ENCODE measurements at places on chromosomes 11 and 22.
A peak's percentile ranks its signal among the peaks of the same experiment; 100 is the strongest.

- DNase-seq = no peak
These were observed 115.5 kb upstream of the ISX start for GRCh38 chr22:34950489-34950888.

DNA sequence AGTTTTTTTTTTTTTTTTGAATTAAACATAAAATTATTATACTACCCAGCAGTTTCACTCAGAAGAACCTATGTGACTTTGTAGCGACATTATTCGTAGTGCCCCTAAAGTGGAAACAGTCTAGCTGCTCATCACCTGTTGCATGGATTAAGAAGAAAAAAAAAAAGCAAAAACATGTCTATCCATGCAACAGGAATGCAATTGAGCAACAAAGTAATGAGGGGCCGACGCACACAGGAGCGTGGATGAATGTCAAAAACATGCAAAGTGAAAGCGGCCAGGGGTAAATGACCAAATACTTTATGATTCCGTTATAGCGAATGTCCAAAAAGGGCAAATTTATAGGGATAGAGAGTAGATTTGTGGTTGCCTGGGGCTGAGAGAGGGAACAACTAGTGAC lies 16.3 kb downstream of the MYO18B start:
- no peak for DNase-seq

DNA sequence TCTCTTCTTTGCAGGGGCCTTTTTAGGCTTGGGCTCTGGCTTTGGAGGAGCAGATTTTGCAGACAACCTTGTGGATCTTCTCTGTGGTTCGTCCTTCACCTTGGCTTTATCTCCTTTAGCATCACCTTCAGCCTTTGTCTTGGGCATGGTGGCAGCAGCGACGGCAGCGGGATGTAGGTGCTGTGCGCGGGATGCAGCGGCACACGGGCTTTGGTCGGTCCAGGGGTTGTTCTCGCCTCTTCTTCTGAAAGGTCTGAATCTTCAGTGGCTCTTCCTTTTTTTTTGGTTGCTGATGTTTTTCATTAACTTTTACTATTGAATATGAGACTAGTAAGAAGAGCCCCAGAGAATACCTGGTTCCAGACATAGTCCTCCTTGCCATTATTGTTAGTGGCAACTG lies 10.0 kb downstream of the MEI1 start:
- no peak for DNase-seq

DNA sequence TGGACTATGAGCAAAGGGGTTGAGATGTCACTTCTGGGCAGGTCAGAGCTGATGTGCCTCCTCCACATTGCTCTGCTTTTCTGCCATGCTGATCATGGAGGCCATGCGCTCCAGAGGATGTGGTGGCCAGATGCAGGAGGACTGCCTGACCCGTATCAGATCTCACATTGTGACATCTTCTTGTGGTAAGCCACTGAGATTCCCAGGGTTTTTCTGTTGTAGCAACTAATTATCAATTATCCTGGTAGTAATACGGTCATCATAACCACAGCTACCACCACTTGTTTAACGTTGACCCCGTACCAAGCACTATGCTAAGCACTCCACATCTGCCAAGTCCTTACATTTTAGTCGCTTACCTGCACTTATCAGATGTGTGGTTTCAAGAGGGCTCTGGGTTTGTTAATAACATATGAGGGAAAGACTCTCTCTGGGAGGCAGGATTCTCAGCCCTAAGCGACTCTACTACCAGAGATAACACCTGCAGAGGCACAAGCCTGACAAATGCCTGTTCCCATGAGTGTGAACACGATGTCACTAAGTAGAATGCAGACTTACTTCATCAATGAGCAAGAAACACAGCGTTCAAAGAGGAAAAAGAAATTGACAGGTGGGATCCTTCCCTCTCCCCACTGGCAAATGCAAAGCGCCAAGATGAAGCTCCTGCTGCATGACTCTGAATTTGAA lies 63.6 kb upstream of the TIMP3 start:
- DNase-seq = no peak

GRCh38 chr11:16223558-16223957 lies 132.8 kb downstream of the SOX6 start:
- no peak for DNase-seq

GRCh38 chr11:17876827-17877226 lies 136.0 kb downstream of the SERGEF start:
- no peak for DNase-seq

DNA sequence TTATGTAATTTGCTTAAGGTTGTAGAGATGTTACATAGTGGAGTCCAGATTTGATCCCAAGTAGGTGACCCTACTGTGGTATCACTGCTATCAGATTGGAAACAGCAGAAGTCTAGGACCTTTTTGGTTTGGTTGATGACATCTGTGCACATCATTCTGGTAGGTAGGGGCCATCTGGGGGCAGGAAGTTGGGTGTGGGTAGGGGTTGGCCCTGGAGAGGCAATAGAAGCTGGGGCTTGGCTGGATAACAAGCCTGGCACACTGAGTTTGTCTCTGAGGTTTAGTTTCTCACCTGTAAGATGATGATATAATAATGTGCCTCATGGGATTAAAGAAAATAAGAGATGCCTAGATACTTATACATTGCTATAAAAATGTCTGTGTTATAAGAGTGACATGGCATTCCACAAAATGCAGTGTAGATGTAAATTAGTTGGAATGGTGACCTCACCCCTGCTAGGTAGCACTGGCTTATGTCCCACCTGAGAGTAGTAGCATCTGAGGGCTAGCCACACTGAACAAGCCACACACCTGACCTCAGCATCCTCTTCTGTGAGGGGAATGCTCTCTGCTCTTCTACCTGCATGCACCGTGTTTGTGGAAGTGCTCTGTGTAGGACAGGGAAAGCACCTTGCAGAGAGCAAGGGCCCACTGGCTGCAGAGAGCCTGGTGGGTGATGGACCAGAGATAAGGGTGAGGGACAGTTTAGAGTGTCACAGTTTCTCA lies 36.9 kb downstream of the PTPRJ start:
- DNase-seq = no peak

DNA sequence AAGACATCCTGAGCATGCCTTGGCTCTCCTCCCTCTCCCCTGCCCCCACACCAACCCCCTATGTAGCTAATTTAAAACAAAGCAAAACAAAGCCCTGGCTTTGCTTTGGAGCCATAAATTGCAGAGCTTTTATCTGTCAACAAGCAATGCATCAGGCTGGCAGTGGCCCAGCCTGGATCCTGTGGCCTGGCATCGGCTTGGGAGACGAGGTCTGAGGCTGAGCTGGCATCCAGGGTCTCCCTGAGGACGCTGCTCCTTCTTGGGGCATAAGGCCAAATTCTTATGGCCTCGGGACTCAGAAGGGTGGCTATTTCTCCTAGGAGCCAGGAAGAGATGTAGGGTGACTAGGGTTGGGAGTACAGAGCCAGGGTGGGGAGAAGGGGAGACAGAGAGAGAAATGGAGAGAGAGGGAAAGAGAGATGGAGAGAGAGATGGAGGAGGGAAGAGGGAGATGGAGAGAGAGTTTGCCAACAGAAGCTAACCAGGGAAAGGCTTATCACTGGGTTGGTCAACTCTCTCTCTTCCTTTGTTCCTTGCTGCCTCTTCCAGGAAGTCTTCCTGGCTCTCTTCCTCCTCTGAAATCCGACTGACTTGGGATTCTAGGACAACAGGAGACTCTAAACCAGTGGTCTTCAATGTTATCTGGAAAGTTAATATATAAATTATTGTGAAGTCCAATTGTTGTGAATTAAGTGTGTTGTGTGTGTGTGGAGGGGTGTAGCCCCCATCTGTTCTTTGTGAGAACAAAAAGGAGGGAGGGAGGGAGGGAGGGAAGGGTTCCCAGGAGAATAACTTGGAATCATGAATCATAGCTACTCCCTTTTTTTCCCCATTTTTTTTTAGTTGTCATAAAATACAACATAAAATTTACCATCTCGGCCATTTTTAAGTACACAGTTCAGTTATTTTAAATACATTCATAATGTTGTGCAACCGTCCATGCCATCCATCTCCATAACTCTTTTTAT lies 29.1 kb downstream of the TSPAN18 start:
- no peak for DNase-seq

DNA sequence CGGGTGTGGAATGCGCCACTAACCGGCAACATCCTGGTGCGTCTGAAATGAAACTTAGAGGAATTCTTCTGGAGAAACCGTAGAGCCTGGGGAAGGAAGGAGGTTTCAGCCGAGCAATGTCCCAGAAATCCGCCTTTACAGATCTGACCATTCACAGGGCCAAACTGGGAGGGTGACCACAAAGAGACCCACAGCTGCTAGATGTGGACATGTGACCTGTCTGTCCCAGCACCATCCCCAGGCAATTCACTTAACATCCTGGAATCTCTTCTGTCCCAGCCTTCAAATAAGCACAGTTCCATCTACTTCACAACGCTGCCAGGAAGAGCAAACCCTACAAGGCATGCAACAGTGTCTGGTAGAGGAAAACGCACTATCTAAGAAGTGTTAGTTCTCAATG lies 9.8 kb downstream of the MCAT start:
- DNase-seq = no peak

GRCh38 chr11:34893416-34893815 lies 22.8 kb downstream of the APIP start:
- DNase-seq = no peak

DNA sequence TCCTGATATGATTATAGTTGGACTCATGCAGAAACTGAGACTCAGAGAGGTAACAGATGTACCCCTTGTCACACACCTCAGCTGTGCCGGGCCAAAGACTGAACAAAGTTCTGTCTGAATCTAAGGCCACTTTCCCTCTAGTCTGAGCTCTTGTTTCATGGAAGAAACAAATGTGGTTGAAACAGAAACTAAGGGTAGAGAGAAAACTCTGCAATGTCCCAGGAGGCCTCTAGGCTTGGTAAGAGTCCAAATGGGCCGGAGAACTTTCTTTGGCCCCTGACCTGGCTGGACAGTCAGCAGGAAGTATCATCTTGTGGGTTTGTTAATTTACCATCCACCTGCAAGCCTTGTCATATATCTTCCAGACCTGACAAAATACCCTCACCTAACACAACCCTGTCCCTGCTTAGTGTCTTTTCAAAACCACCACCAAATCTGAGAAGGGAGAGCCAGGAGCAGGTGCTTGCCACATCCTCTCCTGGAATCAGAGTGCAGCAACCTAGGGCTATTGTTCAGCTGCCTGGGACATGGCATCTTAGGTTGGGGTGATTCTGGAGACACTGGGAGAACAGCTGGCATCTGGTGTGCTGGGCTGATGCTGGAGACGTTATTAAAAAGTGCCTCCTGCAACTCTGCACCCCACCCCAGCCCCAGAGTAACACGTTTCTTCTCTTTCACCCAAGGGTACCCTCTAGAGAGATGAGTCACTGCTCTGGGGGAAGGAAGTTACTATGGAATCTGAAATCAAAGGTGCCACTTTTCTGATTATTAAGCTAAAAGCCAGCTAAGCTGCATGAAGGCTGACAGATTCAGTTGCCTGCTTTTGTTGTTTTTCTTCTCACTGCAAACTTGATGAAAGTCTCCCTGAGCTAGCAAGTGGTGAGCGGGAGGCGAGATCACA lies 126.3 kb upstream of the TIMP3 start:
- no peak for DNase-seq

DNA sequence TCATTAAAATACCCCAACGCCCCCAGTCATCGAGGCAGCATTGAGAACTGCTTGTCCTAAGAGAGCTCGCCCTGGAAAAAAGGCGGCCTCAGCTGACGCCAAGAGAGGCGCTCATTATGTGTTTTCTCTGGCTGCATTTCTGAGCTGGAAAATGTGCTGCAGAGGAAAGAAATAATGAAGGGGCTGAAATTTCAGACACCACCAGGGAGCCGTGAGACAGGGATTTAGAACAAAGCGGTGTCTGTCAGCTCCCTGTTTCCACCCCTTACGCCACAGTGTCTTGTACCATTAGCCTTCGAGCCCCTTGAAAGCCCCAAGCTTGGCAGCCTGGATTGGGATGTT lies 14.4 kb downstream of the USH1C start:
- peak; percentile 42 for DNase-seq

GRCh38 chr11:32890843-32891656 lies 1.6 kb upstream of the QSER1 start:
- DNase-seq = no peak

DNA sequence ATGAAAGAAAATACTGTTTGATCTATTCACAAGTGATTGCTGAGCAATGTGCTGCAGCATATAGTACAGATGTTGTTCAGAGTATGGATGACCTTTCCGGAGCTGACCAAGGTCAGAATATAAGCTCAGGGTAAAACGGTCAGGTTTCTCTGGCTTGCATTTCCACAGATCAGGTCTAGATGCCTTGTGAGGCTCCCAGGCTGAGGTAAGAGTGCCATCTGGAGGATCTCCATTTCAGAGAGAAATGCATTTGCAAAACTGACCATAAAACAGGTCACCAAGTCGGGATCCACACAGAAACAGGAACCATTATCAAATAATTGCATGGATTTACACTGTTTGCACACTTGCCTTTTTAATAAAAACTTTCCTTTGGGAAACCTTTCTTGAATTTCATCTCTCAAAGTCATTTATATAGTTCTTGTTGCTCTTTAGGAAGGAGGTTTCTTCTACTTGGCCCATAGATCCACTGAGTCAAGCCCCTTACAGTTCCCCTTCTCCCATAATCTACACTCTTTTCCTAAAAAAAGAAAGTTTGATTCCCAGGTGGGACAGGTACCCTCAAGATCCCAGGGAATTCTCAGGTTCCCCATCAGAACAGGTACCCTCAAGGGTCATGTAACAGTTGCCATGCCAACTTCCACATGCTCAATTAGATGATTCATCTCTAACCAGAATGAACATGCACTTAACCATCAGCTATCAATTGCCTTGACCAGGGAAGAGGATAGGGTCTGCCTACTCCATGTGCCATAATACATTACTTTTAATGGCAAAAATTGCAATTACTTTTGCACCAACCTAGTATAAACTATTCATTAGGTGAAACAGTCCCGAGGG lies 25.0 kb upstream of the TMPRSS5 start:
- DNase-seq = peak; percentile 80

DNA sequence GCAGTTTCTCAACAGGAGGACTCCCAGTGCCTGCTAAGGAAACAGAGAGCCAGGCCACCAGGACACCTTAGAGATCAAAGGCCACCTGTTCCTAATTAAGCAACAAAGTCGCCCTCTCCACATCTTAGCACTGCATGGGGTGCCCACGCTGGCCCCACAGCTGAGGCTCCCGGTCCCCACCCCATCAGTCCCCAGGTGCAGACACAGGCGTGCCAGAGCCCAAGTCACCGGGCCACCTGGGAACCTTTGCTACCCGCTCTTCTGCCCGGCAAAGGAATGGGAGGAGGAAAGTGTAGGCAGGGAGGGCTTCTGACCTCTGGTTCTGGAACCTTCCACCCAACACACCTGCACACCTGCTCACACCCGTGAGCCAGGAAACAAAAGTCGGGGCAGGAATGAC lies 85.5 kb upstream of the PRR5 start:
- DNase-seq = no peak

GRCh38 chr11:125146232-125146631 lies 18.3 kb upstream of the PKNOX2 start:
- DNase-seq = no peak

GRCh38 chr22:40450616-40451015 lies 80.2 kb downstream of the SGSM3 start:
- DNase-seq = no peak

- DNase-seq = no peak
These were observed 143.6 kb downstream of the NTM start for GRCh38 chr11:131514062-131514461.

GRCh38 chr11:67483831-67484665 lies 1.2 kb downstream of the AIP start:
- no peak for DNase-seq

GRCh38 chr11:83717537-83717936 lies 431.4 kb upstream of the CCDC90B start:
- peak; percentile 54 for DNase-seq

GRCh38 chr11:28144808-28145207 lies 36.6 kb downstream of the METTL15 start:
- no peak for DNase-seq

Measured in head of caudate nucleus (tissue), 42 donors.